AML-193 (cell line): ENCODE measurements at places on chromosomes 1 and 21.

- DNase-seq = no peak
Measured at GRCh38 chr1:180498594-180498993, 3.8 kb downstream of the ACBD6 start.

- no peak for DNase-seq
Measured at GRCh38 chr1:240031009-240031408, 60.7 kb upstream of the FMN2 start.

DNA sequence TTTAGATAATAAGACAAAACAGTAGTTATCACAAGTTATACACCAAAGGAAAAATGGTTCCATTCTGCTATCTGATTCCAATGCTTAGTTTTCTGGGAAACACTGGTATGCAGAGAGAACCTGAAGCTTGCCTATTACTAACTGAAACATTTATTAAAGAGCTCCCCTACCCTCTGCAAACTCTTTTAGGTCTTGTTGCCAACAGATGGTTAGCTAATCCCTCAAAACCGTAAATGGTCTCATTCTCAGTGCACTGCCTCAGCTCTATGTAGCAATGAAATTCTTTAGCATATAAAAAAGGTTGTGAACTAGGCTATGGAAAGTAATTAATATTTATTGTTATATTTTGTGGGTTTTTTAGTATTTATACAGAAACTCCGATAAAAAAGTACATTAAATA lies 20.4 kb downstream of the C21orf91 start:
- no peak for DNase-seq

GRCh38 chr21:14096172-14096571 lies 114.6 kb downstream of the LIPI start:
- no peak for DNase-seq

DNA sequence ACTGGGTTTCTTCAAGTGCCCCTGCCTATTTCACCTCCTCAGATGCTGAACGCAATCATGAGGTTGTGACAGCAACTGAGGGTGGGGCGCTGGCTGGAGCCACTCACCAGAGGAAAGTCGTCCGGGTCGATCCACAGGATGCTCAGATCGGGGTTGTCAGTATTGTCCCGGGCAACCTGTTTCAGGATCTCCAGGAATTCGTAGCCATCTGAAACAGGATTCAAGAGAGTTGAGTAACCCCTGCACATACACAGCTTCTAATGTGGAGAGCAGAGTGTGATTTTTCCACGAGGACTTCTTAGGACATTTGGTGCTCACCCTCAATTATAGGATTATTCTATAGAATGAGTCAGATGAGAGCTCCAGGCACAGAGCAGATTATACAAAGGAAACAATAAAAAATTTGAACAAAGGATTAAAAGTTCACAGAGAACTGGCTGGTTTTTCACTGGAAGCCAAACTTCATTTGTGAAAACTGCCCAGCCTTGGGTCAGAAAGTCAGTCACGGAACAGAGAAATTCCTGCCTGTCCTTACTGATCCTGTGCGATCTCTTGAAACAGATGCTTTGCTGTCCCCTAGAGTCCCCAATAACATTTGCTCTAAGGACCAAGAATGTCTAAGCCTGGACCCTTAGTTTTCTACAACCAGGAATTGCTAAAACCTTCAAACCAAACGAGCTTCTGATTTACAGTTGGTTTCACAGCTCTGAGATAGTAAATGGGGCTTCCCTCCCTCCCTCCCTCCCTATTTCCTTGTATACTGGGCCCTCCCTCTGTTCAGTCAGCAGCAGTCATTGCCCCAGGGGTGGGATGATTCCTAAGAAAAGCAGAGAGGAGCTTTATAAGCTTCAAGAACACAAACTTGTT lies 63.2 kb downstream of the CASQ2 start:
- DNase-seq = no peak

DNA sequence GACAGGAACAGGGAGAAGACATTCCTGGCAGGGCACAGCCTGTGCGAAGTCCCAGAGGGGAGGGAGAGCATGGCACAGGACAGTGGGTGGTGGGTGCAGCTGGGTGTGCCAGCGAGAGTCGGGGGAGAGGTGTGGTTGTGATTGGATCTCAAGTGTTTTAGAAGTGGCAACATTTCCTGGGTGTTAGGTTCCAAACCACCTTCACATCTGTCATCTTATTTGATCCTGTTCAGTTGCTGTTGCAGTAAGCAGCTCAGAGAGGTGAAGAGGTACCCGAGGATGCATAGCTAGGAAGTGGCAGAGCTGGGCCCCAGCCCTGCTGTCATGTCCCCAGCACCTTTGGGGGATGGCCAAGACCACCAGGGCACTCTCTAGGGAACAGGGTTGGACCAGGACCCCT lies 22.0 kb upstream of the DISP3 start:
- DNase-seq = no peak

DNA sequence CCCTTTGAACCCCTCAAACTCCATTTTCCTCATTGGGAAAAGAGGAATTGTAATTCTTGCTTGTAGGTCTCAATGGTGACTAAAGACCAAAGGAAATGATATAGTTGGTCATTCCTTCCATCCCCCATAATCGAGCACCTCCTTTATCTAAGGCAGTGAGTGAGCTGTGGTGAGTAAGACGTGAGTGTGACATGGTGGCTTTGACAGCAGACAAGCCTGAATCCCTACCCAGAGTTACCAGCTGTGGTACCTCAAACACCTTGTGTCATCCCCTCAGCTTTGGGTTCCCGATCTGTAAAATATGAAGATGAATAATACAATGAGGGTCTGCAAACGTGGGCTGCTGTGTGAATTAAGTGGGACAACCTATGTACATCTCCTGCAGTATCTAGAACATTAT lies 8.4 kb downstream of the TRAF5 start:
- no peak for DNase-seq

DNA sequence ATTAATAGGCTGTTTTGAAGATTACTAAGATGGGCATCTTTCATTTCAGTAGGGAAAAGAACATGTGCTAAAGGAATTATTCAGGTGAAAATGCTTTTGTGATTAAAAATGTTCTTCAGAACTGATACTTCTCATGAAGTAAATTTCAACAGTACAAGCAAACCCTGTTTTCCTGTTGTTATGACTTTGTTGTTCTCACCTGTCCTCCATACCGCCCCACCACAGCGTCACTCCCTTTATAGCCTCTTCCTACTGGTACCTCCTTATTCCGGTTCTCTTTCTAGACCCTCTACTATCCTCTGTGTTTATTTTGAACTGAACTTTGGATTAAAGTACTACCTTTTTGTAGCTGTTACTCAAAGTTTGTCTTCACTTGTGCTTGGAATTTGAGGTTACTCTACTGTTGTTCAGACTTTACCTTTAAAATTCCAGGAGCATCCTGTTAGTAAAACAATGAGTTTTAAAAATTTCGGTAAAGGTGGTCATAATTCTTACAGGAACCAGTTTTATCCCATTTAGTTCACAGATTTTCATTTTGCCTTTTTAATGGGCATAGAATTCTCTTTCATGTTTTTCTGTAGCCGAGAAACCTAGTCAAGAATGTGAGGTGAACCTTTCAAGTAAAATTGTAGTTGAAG lies 10.9 kb downstream of the CNST start:
- no peak for DNase-seq

- DNase-seq = no peak
Measured at GRCh38 chr1:226895644-226896043, 25.2 kb downstream of the PSEN2 start.

GRCh38 chr1:62841587-62842169 lies 57.7 kb downstream of the ATG4C start:
- peak; percentile 56 for DNase-seq

- no peak for DNase-seq
Measured at GRCh38 chr1:15825800-15826199, 18.4 kb upstream of the UQCRHL start.

- DNase-seq = no peak
Measured at GRCh38 chr1:183385340-183386144, 32.6 kb downstream of the NMNAT2 start.

- DNase-seq = no peak
Measured at GRCh38 chr21:28431527-28432200, 561.0 kb downstream of the LTN1 start.
